ENCODE measurements at places on chromosomes 1 and 21.

GRCh38 chr1:74652711-74653139, 20.9 kb downstream of the ERICH3 start:
- DNase-seq: no peak

DNA sequence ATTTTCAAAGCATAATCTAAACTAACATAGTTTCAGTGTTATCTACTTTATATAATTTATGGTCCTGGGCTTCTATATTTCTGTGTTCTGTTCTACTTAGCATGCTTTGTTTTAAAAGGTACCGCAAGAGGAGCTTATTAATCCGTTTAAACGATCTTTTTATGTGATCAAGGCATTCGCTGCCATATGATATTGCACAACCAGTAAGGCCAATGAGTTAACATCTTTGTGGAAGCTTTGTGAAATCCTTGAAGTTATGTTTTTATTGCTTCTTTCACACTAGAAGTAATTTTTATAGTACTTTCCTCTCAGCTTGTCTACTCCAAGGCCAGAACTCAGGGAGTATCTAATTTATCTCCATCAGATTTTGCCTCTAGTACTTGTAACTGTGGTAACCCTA, 8.9 kb downstream of the LRRC8C start:
- DNase-seq: no peak

- no peak for DNase-seq
These were observed 40.4 kb downstream of the USP48 start for GRCh38 chr1:21742578-21742977.

GRCh38 chr1:21927533-21928237, 9.4 kb downstream of the HSPG2 start:
- DNase-seq: no peak

- no peak for DNase-seq
These were observed 37.3 kb downstream of the TMEM53 start for GRCh38 chr1:44636688-44637598.

DNA sequence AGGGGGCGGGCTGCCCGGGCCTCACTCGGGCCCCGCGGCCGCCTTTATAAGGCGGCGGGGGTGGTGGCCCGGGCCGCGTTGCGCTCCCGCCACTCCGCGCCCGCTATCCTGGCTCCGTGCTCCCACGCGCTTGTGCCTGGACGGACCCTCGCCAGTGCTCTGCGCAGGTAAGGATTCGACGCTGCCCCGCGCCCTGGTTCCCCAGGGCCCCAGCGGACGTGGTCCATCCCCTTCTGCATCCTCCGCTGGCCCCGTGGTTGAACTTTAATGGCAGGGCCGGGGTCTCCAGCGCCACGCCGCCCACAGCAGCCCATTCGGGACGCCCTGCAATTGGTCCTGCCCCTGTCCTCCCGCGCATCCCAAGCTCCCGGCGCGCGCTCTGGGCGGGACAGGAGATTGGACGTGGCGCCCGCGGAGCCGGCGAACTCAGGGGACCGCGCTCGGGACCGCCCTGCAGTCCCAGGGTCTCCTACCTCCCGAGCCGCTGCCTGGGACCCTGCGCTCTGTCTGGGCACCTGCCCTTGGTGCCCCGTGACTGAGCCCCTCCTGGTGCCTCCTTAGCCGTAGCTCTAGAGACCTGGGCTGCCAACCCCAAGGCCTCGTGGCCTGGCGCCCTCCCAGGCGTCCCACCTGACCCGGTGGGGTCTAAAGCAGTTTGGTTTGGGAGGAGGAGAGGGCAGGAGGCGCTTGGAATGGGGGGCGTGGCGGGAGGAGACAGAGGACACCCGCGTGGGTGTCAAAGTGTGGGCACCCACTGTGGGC, at the start of gene ALPL:
Gene ALPL (plus strand): TSS at position 73 of the 762 bp plus-strand sequence. CDS start 44,659 bp downstream, outside the sequence.
- no peak for DNase-seq

DNA sequence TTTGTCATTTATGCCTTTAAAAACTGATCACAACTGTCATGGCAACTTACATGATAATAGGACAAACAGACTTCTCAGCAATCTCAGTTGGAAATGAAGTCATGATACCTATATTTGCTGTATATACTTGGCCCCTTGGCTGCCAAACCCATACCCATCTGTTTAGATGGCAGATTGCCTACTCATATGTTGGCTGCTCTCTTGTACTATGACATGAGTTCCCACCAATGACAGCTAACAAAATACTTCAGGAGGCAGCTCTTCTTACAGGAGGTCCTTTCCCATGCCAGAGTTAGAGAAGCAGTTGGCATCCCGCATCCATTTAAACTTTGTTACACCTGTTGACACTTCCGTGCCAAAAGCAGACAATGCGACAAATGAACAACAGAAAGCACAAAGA, 603.1 kb upstream of the ADGRL2 start:
- DNase-seq: no peak

DNA sequence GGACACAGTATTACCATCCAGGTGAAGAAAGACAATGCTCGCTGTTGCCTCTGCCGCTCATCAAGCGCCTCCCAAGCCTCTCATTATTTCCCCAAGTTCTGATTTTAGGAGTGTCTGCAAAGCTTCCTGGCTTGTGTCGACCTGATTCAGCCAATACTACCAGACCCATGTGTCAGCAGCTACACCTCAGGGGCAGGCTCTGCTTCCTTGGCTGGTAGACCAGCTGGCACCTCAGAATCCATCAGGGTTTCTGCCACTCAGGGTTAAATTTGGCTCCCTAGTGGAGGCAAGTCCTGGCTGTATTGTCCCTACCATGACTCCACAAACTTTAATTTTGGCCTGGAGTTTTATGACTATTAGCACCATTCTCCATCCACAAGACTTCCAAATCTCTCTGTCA, 35.4 kb downstream of the SUSD4 start:
- DNase-seq: no peak

- DNase-seq: no peak
These were observed 199.3 kb upstream of the COA6 start for GRCh38 chr1:234173968-234174367.

GRCh38 chr1:25695771-25696311, 79.2 kb downstream of the MAN1C1 start:
- DNase-seq: no peak

- DNase-seq: no peak
These were observed 25.7 kb upstream of the BACE2 start for GRCh38 chr21:41142051-41142795.

DNA sequence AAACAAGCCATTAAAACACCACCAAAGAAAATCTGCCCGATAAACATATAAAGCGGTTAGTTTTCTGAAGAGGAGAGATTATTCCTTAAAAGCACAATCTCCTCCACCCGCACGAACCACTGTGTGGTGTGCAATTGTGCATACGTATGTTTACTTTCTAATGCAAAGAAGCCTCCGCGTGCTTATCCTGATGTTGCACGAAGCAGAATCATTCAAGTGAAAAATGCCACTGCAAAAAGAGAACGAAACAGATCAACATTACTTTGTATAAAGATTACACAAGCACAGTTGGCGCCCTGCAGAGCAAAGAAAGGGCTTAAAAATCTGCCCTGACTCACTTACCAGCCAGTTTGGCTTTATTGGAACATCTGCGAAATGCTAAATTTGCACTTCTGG, 166.8 kb downstream of the ZNF281 start:
- DNase-seq: no peak

GRCh38 chr21:33219954-33220353, 9.8 kb upstream of the IFNAR2 start:
- no peak for DNase-seq

- DNase-seq: no peak
These were observed 9.8 kb downstream of the SH3GLB1 start for GRCh38 chr1:86714159-86714558.

- DNase-seq: no peak
These were observed 36.0 kb downstream of the ATP1A1 start for GRCh38 chr1:116408803-116409720.

- DNase-seq: peak; percentile 53
These were observed 9.8 kb upstream of the GJA8 start for GRCh38 chr1:147892731-147893214.

GRCh38 chr1:241608379-241609033, 31.7 kb downstream of the CHML start:
- DNase-seq: no peak

GRCh38 chr1:204507317-204508105, 8.7 kb upstream of the MDM4 start:
- peak; percentile 60 for DNase-seq

DNA sequence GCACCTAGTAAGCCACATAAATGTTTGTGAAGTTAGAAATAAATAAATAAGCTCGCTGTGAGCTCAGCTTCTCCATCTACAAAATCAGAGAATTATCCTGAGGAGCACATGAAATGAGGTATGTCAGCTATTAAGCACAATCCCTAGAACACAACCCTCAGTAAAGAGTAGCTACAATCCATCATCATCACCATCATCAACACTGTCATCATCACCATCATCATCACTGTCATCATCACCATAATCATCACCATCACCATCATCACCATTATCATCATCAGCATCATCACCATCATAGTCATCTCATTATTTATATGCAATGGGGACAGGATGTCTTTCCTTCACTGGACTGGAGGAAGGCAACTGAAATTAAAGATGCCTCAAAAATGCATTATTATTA, 189.6 kb downstream of the NPHP4 start:
- no peak for DNase-seq

DNA sequence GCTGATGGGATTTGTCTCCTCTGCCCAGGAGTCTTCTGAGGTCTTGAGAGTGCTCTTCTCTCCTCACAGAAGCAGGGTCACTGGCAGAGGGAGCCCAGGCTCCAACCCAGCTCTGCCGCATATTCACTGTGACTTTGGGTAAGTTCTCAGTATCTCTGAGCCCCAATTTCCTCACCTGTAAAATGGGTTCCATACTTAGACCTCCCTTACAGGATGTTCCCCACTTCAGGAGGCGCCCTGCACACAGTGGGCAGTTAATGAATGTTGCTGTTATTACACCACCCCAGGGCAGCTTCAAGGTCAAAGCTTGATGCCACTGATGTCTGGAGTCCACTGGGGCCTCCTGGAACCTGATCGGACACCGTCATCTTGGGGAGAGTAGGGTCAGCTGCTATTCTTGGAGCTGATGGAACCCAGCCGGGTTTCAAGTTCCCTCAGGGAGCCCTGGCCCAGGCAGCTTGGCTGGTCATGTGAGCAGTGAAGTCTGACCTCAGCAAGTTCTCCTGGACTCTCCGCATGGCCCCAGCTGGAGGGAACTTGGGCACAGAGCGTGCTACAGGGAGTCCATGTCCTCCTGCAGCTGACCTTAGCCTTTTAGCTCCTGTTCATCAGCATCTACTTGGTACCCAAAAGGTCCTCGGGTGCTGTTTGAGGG, 21.8 kb downstream of the COA7 start:
- no peak for DNase-seq

DNA sequence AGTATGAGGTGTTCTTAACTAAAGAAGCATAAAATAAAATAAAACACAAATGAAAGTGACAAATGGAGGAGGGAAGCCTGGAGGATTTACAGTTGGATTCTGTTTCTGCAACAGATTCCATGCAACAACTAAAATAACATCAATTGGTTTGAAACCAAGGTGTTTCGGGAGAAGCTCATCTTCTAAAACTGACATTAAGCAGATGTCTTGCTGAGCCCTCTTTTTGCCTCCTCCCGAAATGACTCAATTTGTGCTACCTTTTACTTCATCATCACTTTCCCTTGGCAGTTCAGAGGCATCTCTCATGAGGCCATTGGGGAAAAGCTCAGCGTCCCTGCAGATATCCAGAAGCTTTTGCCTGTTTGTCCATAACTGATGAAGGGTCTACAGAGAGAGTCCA, 121.6 kb upstream of the ADAR start:
- no peak for DNase-seq

DNA sequence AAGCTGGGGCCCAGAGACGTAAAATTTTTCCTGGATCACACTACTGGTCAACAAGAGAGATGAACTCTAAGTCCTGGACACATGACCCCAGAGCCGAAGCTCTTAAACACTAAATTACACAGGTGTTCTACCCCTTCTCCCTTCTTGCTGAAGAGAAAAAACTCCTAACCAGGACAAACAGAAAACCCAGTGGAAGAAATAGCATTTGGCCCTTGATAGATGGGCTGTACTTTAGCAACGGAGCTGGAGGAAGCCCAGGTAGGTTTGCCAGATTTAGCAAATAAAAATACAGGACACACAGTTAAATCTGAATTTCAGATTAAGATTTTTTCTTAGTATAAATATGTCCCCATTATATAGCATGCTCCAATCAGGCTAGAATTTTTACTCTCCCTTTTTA, 72.7 kb downstream of the DIRAS3 start:
- no peak for DNase-seq

- no peak for DNase-seq
These were observed 20.2 kb downstream of the S100A16 start for GRCh38 chr1:153592748-153593147.

- no peak for DNase-seq
These were observed 16.8 kb downstream of the MAB21L3 start for GRCh38 chr1:116127848-116128540.

- DNase-seq: no peak
These were observed 15.2 kb downstream of the EPHX1 start for GRCh38 chr1:225825078-225825477.

DNA sequence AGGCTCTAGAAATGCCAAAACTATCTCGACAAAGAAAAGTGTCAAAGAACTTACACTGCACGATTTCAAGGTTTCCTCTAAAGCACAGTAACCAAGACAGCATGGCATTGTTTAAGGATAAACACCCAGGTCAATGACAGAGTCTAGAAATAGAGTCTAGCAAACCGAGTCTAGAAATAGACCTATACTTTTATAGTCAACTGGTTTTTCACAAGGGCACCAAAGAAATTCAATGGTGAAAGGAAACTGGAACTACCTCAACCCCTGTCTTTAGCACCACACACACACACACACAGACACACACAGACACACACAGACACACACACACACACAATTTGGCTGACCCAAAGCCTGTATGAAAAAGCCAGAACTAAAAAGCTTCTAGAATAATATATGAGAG, 67.1 kb upstream of the PGBD5 start:
- DNase-seq: no peak

Data from CD4-positive, alpha-beta T cell treated with Interleukin-21 for 1 hour (primary cell).